ENCODE measurements at places on chromosomes 3 and 15.
A peak's percentile ranks its signal among the peaks of the same experiment; 100 is the strongest.

GRCh38 chr3:46926871-46927717 lies 49.5 kb downstream of the CCDC12 start:
- peak; percentile 37 for DNase-seq

- DNase-seq, result no peak
Observed at GRCh38 chr3:37718632-37719031, 143.0 kb upstream of the CTDSPL start.

DNA sequence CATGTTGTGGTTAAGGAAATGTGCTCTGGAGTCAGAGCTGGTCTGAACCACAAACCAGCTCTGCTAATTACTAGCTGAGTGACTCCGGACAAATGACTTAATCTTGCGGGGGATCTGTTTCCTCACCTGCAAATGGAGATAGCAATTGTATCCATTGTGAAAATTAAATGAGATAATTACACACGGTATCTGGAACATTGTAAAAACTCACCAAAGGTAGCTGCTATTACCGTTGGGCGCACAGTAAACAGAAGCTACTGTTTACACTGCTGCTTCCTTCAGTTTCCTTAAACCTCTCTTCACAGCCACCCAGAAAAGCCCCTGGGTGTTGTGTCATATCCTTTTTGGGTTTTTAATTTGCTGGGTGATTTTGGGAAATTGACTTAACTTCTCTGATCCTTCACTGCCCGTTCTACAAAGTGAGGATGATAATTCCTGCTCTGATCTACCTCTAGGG lies 107.8 kb downstream of the MEGF11 start:
- no peak for DNase-seq

DNA sequence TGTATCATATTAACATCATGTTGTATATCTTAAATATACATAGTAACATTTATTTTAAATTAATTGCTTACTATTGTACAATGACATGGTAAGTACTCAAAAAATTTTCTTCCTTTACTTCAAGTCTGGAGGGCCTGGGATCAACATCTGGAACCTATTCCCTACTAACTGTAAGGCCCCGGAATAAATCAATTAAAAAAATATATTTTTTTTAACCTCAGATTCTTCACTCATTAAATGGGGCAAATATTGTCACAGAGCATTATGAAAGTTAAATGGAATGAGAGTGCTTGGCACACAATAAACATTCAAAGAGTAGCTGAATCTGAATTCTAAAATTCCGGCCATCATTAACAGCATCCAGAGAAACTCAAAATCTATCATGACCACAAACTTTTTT lies 16.5 kb downstream of the GSK3B start:
- no peak for DNase-seq

- no peak for DNase-seq
Observed at GRCh38 chr15:24269166-24269571, 406.4 kb upstream of the NPAP1 start.

- no peak for DNase-seq
Observed at GRCh38 chr3:137988152-137988551, 21.8 kb upstream of the CLDN18 start.

- no peak for DNase-seq
Observed at GRCh38 chr15:36301947-36302346, 277.5 kb upstream of the CDIN1 start.

DNA sequence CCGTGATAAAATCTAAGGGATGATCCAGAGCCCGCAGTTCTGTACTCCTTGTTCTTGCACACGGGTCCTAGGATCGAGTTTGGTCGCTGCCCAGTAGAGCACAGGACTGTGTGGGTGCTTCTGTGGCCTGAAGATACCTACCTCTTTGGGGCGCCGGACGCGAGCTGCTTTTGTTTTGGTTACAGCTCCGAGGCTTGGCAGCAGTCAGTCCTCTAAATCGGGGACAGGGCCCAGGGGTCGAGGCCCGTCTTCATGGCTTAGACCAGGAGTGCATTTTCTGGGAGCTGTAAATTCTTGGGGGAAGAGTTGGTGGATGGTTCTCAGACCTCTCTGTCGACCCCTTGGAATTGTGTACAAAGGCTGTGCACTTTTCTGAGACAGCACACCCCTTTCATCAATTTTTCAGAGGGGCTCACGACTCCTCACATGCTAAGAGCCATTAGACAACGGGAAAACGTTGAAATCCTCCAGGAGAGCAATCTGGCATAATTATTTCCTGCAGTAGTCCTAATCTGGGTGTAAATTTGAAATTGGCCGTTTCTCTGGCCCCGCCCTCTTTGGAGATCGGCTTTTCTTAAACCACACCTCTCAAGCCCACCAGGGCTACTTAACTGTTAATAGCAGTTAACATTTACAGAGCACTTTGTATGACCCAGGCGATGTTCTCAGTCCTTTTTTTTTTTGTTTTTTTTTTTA lies 928 bp downstream of the CEP97 start:
- DNase-seq, result peak; percentile 36

GRCh38 chr3:113223475-113224281 lies 12.3 kb downstream of the BOC start:
- peak; percentile 15 for DNase-seq

DNA sequence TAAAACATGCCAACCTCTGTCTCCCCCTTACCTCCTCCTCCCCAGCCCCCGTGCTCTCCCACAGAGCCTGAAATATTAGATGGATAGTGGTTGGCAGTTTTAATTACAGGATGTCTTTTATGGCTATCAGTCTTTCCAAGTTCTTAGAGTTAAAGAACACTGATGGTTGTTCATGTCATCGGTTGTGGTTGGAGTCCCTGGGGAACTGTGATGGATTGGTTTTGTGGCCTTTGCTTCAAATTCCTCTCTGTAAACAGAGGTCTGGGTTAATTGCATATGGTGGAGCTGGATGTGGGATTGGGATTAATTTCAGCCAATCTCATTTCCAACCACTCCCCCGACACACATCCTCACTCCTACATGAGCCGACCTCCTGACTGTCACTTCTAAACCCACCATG lies 164.5 kb upstream of the PROK2 start:
- no peak for DNase-seq

- no peak for DNase-seq
Observed at GRCh38 chr3:171317171-171317570, 143.0 kb downstream of the TNIK start.

- DNase-seq, result peak; percentile 2
Observed at GRCh38 chr3:133040696-133041523, 2.7 kb downstream of the TMEM108 start.

DNA sequence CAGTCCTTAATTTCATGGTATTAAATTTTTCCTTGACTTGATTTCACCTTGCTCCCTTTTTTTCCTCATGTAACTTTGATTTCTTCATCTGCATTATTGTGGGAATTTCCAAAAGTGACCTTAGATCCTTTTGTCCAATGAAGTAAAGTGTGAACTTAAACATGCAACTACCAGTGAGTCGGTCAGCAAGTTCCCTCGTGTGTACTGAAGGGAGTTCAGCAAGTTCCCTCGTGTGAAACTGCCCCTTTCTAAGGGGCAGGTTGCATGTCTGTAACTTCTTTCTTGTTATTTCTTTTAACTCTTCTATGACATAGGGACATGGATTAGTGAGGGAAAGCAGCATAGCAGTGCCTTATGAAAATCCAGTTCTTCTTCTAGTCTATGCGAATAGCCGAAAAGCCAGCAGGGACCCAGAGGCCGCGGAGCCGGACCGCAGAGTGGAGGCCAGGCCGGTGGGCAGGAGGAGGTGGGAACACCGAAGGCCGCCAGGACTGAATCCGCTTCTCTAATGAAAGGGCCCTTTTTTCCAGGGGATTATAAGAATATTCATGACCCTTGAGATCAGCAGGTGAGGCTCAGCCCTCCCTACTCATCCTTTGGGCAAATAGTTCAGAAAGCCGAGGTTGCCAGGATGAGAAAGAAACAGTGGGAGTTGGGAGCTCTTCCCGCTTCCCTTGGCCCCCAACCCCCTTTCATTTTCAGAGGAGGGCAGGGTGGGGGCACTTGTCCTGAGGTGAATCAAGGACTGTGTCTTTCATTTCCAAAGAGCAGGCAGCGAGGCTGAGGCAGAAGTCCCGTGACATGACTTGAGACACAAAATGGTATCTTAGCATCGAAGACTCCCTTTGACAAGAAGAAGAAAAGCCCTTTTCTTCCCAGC lies 117.5 kb downstream of the OPA1 start:
- no peak for DNase-seq

- DNase-seq, result no peak
Observed at GRCh38 chr3:167110901-167111300, 269.2 kb downstream of the ZBBX start.

GRCh38 chr15:52804526-52805081 lies 14.5 kb upstream of the ONECUT1 start:
- DNase-seq, result no peak

GRCh38 chr15:99121691-99122410 lies 17.0 kb downstream of the SYNM start:
- DNase-seq, result no peak

DNA sequence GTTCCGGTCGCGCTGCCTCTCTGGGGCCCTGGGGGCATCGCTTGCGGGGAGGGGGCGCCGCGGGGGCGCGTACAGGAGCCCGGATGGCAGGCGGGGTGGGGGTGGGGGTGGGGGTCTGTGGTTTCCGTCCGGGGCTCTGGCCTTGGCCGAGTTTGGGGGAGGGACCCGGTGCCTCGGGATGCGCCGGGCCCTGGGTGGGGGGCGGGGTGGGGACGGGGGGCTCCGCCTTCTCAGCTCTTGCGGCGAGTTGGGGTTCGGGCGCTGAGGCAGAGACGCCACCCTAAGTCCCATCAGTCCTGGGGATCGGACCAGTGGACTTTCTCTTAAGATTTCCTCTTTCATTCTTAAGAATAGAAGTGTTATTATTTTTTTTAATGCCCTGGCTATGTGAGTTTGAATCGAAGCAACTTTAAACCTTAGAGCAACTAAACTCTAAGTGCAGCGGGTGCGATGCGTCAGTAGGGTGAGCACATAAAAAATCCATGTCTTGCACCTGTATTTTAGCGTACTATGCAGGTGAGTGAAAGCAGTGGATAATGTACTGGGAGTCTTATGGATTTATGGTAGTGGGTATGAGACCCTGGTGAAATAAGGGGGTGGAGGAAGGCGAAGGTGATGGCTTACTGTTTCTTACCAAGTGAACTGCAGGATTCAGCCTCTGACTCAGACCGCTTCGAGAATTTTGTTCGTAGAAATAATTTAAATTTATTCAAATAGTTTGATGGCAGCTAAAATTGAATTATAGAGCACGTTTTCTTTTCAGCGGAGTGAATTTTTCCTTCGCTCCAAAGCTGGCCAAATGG lies 762 bp downstream of the CTNNB1 start:
- peak; percentile 50 for DNase-seq

- DNase-seq, result no peak
Observed at GRCh38 chr3:57007521-57008460, 52.7 kb upstream of the SPATA12 start.

- DNase-seq, result peak; percentile 60
Observed at GRCh38 chr3:119294696-119295671, 801 bp downstream of the ARHGAP31 start.

GRCh38 chr15:34514251-34514670 lies 69.2 kb downstream of the GOLGA8B start:
- peak; percentile 12 for DNase-seq

- DNase-seq, result no peak
Observed at GRCh38 chr3:65901226-65901625, 137.5 kb downstream of the MAGI1 start.

DNA sequence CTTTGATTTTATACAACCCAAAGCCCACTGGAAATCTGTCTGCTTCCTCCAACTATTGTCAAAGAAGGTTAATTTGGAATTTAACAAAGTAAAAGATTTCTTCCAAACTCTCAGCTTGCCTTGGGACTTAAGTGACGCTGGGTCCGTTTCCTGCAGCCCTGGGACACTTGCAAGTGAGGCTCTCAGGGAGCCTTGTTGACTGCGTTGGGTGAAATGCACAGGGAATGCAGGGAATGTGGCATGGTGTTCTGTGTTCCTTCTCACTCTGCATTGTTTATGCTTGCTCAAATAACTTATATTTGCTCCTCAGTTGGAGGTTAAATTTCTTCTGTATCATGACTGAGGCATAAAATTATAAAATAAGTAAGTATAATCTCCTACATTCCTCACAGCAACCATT lies 60.9 kb upstream of the TJP1 start:
- DNase-seq, result no peak

DNA sequence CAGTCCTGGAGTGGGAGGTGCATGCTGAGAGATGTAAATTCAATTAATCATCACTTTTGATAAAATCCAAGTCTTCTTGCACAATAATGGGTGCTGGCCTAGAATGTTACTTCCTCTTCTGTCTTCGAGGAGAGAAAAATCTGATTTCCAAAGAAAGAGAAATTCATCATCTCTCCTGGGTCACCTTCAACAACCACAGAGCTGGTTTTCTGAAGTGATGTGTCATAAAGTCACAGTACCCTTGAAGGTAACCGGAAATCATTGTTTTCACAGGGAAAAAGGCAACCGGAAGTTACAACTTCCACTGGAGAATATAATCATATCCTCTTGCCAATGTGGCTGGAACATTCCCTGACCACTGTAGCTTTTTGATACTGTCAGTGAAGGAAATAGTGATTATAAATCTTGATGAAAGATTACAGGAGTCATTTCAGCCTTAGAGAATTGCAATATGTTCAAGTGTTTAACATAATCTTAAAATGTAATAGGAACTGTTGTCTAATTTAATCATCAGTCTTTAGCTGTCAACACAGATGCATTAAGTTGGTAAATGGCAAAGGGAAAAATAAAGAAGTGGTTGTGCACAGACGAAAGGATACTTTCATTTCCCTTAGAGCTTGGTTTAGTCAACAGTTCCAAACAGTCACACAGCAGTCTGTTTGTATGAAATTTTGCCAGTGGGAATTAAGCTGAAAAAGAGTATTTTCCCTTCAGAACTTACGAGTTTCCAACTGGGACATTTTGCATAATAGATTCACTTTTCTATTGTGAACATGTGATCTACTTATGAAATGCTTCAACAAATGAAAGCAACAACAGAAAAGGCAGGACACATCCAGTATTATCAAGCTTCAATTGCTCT lies 106.5 kb upstream of the SLC4A7 start:
- DNase-seq, result peak; percentile 32

GRCh38 chr3:197447057-197447456 lies 108.7 kb downstream of the BDH1 start:
- DNase-seq, result no peak

DNA sequence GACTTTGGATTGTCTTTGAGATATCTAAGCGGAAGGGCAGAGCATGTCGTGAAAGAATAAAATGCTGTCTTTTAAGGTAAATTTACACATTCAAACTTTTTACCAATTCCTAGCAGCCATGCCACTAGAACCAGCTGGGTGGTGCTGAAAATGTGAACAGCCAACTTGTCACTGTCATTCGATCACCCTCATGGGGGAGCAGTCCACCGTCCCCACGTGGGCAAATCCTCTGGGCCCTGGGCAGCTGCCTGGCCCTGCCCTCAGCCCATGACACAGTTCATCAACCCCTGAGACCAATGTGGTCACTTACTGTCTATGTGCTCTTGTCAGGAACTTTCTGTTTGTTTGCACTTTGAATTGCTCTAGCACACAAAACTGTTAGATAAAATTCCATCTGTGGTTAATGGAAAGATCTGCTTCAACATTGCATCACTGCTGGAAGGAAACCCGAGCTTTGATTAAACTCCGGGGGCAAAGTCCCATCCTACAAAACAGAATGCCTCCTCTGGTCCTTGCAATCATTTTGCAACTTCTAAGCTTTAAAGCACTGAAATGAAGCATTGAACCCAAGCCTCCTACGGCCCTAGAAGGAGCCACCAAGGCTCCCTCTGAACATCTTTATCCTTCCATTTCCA lies 50.1 kb downstream of the PCSK6 start:
- DNase-seq, result no peak

Data from CD4-positive, alpha-beta T cell treated with Interleukin-10 for 1 hour (primary cell).